ENCODE measurements at places on chromosomes 11 and 22. TPM values are rescaled to one million over a fixed set of nuclear protein-coding genes. Genes with fewer than 3 reads are reported as not detected.

Gene SERPINH1
- polyA plus RNA-seq, result 17.0 TPM

Gene PARVG
- polyA plus RNA-seq, result not detected

Gene OR10G6
- not detected for polyA plus RNA-seq

Gene RFPL1
- polyA plus RNA-seq, result not detected

Gene IL17REL
- not detected for polyA plus RNA-seq

Gene ENTHD1
- not detected for polyA plus RNA-seq

Gene SEPTIN5
- 170 TPM for polyA plus RNA-seq

Gene ANKRD13D
- polyA plus RNA-seq, result 111 TPM

Gene FAM83F
- polyA plus RNA-seq, result 0.02 TPM

Gene RCOR2
- polyA plus RNA-seq, result 41.5 TPM

Gene DRD4
- polyA plus RNA-seq, result not detected

Gene SUSD2
- 0.36 TPM for polyA plus RNA-seq

Gene SLC17A6
- polyA plus RNA-seq, result 4.3 TPM

Gene HOATZ
- polyA plus RNA-seq, result not detected

Gene MS4A3
- polyA plus RNA-seq, result not detected

Gene MSANTD2
- polyA plus RNA-seq, result 45.3 TPM

Gene ESAM
- 0.77 TPM for polyA plus RNA-seq

Gene OR8B2
- polyA plus RNA-seq, result not detected

Gene MTCH2
- polyA plus RNA-seq, result 123 TPM
